ENCODE measurements at places on chromosomes 5 and 9. TPM values are rescaled to one million over a fixed set of nuclear protein-coding genes. Genes with fewer than 3 reads are reported as not detected.

DNA sequence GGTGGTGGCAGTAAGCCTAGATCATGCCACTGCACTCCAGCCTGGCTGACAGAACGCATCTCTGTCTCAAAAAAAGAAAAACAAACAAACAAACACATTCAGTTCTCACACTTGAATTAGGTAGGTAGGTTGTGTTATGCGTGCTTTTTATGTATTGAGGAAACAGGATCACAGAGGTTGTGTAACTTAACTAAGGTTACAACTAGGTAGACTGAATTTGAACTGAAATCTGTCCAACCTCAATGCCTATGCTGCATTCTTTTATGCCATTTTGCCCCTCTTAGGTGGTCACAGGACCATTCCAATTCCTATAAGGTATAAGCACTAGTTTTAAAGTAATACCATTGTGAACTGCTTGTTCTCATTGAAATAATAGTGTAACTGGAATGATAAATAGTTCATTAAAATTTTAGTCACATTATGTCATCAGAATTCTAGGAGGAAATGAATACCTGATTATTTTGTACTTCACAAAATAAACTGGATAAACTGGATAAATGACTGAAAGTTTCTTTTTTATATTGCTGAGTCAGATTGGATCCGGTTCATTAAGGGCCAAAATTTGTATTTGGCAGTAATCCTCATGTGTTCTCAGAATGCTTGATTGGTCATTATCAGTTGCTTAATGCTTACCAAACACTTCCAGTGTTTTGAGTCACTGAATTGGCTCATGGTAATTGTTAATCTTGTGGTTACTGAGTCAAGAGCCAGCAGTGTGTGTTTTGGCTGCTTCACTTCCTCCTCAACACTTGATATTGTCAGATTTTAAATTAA, 7.1 kb downstream of the UBAP1 start:
- peak; percentile 96 for DNase-seq

DNA sequence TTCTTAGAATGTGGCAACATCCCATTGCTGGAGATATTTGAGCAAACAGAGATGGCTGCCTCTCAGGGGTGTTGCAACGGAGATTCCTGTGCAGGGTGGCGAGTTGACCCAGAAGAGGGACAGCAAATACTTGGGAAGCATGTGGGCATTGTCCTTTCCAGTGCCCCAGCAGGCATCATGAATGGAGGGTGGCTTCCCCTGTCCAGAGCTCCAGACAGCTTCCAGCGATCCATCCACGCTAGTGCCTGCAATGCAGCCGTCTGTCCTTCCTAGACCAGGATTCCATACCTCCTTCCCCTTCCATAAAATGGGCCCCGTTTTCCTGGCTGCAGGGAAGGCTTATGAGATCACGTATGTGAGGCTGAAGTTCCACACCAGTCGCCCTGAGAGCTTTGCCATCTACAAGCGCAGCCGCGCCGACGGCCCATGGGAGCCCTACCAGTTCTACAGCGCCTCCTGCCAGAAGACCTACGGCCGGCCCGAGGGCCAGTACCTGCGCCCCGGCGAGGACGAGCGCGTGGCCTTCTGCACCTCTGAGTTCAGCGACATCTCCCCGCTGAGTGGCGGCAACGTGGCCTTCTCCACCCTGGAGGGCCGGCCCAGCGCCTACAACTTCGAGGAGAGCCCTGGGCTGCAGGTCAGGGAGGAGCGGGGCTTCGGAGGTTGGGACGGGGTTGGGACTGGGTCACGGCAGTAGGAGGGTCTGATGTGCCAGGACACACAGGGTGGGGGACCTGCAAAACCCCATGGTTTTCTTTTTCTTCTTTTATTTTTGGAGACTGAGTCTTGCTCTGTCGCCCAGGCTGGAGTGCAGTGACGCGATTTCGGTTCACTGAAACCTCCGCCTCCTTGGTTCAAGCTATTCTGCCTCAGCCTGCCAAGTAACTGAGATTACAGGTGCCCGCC, 17.2 kb downstream of the LAMC3 start:
- DNase-seq, result no peak

GRCh38 chr9:137632230-137633161, 13.7 kb downstream of the EHMT1 start:
- DNase-seq, result peak; percentile 65

GRCh38 chr9:504921-505740, 290.5 kb downstream of the DOCK8 start:
- DNase-seq, result peak; percentile 27

- DNase-seq, result peak; percentile 35
Measured at GRCh38 chr5:111779922-111780292, 22.9 kb upstream of the NREP start.

- no peak for DNase-seq
Measured at GRCh38 chr5:179727106-179727505, 5.5 kb upstream of the MAML1 start.

NMUR2 gene
- total RNA-seq, result not detected
